CD4-positive, alpha-beta T cell treated with Interleukin-15 for 4 hours (primary cell): ENCODE measurements at places on chromosomes 12 and 14.

- DNase-seq = no peak
Measured at GRCh38 chr12:52146822-52147366, 44.9 kb downstream of the KRT80 start.

DNA sequence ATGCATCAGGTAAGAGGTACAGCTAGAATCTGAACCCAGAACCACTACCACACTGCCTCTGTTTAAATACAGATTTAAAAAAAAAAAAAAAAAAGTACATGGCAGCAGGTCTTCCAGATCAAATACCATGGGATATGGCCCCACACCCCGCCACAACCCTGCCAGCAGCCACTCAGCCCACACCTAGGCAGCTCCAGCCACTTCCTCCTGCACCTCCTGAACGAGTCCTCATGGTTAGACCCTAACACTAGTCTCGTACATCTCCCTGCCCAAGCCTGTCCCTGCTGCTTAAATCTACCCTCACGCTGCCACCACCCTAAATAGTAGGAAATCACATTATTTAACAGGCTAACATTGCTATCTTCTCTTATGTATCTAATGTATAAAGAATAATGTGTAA is 12.6 kb downstream of the SETD3 start:
- no peak for DNase-seq

- no peak for DNase-seq
Measured at GRCh38 chr14:34548472-34548981, 9.0 kb upstream of the EAPP start.

DNA sequence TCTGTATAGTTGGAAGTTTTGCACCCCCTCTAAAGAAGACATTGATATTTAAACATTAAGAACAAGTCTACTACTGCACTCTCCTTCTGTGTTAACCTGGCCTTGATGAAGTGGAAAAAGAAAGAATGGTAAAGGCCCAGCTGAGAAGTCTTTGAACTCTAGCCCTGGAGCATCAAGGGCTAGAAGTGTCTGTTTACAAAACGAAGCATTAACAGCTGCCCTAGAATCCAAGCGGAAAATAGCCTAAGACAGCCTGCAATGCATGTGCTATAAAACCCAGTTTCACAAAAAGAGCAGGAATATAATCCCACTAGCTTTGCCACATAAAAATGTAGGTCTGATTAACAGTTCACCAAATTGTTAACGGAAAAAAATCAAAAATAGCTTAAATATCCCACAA is 60.5 kb downstream of the NUMB start:
- DNase-seq = no peak

- DNase-seq = no peak
Measured at GRCh38 chr14:31300296-31300695, 92.7 kb upstream of the HECTD1 start.

- no peak for DNase-seq
Measured at GRCh38 chr14:33490555-33490954, 460.3 kb downstream of the EGLN3 start.

GRCh38 chr14:66375046-66375964 is 110.9 kb upstream of the CCDC196 start:
- no peak for DNase-seq

DNA sequence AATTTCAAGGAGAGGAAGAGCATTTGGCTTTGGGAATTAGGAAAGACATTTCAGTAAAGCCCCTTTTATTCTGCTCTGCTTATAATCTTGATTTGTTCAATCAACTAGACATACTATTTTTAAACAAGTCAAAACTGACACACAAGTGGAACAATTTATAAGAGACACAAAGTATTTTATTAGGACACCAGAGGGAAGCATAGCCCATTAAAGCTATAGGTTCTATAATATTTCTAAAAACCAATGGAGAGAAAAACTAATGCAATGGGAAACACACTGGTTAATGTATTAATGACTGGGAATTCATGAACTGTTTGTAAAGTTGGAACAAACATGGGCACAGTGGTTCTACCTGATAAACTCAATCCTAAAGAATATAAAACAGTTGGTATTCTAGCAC is 15.3 kb upstream of the CERS5 start:
- DNase-seq = no peak

DNA sequence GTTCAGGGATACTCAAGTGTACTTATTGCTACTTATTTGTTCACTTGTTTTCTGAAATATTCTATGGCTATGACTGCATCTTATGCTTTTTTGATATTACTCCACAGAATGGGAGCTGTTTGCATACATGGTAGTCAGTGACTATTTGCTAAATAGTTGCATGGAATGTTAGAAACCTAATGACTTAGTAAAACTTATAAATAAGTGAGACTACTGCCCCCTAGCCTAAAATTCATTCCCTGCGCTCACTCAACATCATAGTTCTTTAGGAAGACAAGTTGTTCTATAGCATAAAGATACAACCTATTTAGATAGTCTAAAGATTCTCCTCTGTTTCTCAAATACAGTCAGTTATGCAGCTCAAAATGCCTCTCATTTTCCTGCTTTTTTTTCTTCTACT is 305.5 kb downstream of the CEP128 start:
- no peak for DNase-seq

GRCh38 chr14:55116246-55117030 is 12.6 kb upstream of the LGALS3 start:
- no peak for DNase-seq

DNA sequence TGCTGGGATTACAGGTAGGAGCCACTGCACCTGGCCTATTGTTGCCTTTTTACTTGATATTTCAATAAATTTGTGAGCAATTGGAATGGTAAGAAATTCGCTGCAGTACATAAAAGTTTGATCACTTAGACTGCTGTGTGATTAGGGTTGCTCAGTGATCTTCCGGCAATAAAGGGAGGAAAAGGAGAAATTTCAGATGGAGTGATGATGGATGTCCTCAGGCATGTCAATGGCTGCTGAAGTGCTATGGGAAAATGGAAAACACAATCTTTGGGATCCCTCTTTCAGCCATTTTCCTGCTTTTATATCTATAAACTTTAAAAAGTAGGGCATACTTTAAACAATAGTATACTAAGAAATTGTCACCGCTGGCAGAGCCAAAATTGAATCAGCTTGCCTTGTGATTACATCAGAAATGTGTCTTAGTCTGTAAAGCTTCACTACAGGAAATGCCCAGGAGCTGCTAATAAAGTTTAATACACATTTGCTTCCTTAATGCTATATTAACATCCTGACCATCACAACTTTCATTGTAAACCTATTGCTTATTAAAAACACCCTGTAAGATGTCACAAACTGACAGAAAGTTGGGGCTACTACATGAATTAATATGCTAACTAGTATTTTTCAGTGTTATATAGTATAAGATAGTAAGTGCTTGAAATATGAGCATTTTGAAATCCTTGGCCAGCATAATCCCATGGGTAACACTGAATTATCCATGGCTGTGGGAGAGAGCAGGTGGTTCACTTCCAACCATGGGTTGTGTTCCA is 13.7 kb upstream of the FBXL14 start:
- no peak for DNase-seq

- no peak for DNase-seq
Measured at GRCh38 chr12:105014603-105015002, 28.5 kb downstream of the NOPCHAP1 start.

DNA sequence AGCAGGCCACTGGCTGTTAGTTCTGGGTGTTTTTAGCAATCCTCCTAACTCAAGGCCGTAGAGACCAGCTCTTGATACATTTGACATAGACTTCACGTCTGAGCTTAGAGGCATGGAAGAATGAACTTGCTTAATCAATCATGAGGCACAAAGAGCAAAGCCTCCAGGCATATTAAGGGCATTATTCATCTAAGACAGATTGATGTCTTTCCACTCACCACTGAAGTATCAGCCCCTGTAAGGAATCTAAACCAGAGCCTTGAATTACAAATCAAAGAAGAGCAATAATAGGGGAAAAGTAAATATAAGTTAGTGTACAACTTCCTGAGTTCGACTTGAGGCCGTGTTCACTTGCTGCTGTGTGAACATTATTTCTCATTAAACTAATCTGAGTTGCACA is 1470.7 kb downstream of the AACS start:
- DNase-seq = no peak
